T-helper 17 cell (primary cell): ENCODE measurements at places on chromosomes 5 and 9. TPM values are rescaled to one million over a fixed set of nuclear protein-coding genes. Genes with fewer than 3 reads are reported as not detected.

TMEM174 gene
- not detected for total RNA-seq

- H3K27ac ChIP-seq = no peak overlapping the region
- no peak for DNase-seq
- no peaks in the 10 kb centered on the region for H3K36me3 ChIP-seq
These were observed 78.7 kb upstream of the MSX2 start for GRCh38 chr5:174645677-174646076.

DNA sequence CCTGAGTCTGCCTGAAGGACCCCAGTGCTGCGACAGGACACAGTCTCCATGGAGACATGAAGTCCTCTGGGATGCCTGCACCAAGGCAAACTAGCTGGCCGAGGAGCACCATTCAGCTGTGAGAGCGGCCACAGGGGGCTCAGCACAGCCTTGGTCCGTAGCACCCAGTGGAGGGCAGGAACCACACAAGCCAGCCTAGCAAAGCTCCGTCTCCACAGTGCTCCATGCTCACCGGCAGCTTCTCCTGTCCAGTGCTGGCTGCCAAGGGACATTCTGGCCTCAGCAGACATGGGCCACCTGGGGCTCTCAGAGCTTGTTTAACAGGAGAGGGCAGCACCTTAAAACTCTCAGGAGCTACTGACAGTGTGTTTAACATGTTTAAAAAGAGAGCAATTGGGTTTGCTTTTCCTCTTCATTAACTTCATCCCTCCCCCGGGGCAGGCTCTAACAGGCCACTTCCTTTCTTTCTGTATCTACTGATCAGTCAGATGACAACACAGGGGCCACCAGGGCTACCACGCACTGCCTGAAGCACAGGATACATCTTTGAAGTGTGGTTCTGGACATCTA, 57.0 kb downstream of the SECISBP2 start:
- H3K4me1 ChIP-seq = peaks cover 25% of the 10 kb centered on the region
- peaks cover 10% of the 10 kb centered on the region for H3K36me3 ChIP-seq
- H3K27me3 ChIP-seq = no peaks in the 10 kb centered on the region
- no peak for DNase-seq
- no peak overlapping the region for H3K4me3 ChIP-seq

DNA sequence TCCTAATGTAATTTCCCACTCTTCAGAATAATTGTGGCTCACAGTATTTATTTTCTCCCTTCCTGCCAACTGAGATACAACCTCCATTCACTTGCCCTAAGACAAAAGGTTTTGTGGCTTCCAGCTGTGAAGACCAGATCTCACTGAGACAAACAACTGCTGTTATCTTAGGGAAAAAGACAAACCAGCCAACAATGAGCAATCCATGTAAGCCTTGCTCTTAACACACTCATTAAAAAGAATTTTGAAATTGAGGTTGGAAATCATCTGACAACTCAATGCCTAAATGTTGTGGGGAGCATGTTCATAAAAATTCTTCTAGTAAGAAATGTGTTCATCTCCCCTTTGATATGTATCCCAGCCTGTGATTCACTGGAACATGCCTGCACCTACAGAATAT, 132.9 kb downstream of the ADAMTSL1 start:
- H3K36me3 ChIP-seq = no peaks in the 10 kb centered on the region
- no peak overlapping the region for H3K4me3 ChIP-seq
- no peak overlapping the region for H3K27ac ChIP-seq
- no peaks in the 10 kb centered on the region for H3K4me1 ChIP-seq

GRCh38 chr9:21687351-21687750, 115.1 kb upstream of the MTAP start:
- no peak for DNase-seq
- H3K27ac ChIP-seq = peak overlapping the region; percentile 83
- peaks cover 11% of the 10 kb centered on the region for H3K27me3 ChIP-seq
- H3K36me3 ChIP-seq = no peaks in the 10 kb centered on the region

- H3K36me3 ChIP-seq = peaks cover 8% of the 10 kb centered on the region
- peaks cover 2% of the 10 kb centered on the region for H3K4me1 ChIP-seq
- no peak overlapping the region for H3K27ac ChIP-seq
- DNase-seq = no peak
These were observed 36.2 kb downstream of the PTCD2 start for GRCh38 chr5:72356361-72356760.

- DNase-seq = no peak
- no peak overlapping the region for H3K27ac ChIP-seq
- H3K4me3 ChIP-seq = no peak overlapping the region
These were observed 285.1 kb downstream of the MAT2B start for GRCh38 chr5:163790497-163790896.

- H3K36me3 ChIP-seq = peaks cover 2% of the 10 kb centered on the region
- H3K27ac ChIP-seq = no peak overlapping the region
- peaks cover 27% of the 10 kb centered on the region for H3K4me1 ChIP-seq
- peaks cover 20% of the 10 kb centered on the region for H3K27me3 ChIP-seq
- no peak overlapping the region for H3K4me3 ChIP-seq
These were observed 2.0 kb downstream of the IL31RA start for GRCh38 chr5:55853041-55853670.

DNA sequence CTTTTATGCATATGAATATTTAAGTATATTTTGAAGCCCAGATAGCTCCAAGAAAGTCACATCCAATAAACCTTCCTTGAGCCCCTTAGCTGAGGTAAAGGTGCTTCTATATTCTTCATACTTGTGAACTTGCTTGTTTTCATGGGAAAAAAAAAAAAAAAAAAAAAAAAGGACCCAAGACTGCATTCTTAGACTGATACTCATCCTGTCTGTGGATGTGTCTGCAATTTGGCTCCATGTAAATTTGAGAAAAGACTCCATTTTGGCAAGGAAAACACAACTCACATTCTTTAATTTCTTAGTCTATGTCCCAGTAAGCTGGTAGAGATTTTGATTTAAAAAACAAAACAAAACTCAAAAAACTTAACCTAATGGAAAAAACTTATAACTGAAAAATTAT, 238.3 kb downstream of the FBXL17 start:
- H3K27me3 ChIP-seq = no peaks in the 10 kb centered on the region
- H3K4me3 ChIP-seq = no peak overlapping the region
- peaks cover 2% of the 10 kb centered on the region for H3K4me1 ChIP-seq
- no peak overlapping the region for H3K27ac ChIP-seq
- H3K36me3 ChIP-seq = peaks cover 5% of the 10 kb centered on the region
- no peak for DNase-seq

GRCh38 chr5:131272307-131272706, 8.5 kb downstream of the CDC42SE2 start:
- H3K4me1 ChIP-seq = peaks cover 51% of the 10 kb centered on the region
- no peak for DNase-seq
- H3K4me3 ChIP-seq = peak overlapping the region; percentile 94
- no peaks in the 10 kb centered on the region for H3K27me3 ChIP-seq
